ENCODE measurements at places on chromosomes 2 and 18.
A peak's percentile ranks its signal among the peaks of the same experiment; 100 is the strongest.

DNA sequence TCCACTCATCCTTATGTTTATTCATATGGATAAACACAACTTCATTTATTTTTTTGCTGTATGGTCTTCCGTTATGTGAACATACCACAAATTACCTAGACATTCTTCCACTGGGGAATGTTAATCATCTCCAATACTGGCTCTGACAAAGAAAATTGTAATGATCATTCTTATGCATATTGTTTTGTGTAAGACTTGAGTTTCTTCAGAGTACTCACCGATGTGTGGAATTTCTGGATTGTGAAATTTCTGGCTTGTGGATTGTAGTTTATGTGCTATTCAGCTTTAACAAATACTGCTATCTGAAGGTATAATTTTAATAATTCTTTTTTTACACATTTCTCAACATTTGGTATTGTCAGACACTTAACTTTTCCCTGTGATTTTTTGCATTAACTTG is 212.2 kb upstream of the THUMPD2 start:
- DNase-seq = no peak

DNA sequence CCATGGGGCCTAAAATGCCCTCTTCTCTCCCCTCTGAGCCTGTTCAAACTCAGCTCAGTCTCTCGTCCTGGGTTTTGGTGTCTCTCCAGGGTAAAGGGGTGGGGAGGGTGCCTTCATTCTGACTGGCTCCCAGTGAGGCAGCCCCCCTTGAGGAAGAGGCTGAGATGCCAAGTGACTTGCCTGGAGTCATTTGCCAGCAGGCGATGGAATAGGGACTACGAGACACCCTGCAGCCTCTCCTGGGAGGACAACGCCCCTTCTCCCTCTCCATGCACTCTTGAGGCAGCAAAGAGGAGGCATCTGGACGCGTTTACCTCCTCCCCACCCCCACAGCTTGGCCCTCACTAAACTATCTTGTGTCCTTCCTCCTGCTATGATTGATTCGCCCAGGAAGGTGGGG is 760 bp upstream of the STON1 start:
- DNase-seq = no peak

DNA sequence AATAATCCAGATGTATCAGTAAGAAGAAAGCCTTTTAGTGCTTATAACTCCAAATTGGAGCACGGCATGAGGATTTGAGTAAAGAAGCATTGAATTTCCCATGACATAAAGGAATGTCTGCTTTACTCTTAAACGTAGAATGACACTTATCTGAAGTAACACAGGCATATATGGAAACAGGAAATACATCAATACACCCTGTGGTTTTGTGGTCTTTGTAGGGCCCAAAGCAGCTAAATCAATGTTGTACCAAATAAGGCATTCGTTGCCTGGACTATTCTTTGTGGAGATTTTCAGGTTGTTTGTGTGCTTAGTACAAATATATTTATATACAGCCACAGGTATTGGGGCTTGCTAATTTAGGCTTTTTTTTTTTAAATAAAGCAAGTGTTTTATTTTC is 660.5 kb downstream of the LRRTM4 start:
- no peak for DNase-seq

DNA sequence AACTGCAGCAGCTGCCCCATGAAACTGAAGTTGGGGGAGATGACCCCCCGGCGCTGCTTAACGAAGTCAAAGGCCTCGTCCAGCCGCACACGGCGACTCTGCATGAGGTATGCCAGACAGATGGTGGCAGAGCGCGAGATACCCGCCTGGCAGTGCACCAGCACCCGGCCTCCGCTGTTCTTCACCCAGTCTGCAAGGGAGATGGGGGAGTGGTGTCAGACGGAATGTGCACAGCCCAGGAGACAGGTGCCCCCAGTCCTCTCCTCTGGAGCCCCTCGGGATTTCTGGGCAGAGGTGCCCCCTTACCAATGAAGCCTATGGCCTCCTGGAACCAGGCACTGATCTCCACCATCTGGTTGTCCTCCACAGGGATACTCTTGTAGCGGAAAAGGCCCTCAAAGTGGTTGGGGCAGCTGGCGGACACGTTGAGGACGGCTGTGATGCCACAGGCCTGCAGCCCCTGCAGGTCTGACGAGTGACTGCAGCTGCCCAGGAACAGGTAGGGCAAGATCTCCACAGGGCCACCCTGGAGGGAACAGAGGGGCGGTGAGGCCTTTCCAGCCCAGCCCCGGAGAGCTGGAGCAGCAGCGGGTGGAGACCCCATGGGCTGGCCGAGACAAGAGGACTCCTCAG is 1.3 kb downstream of the DUSP2 start:
- DNase-seq = peak; percentile 38

DNA sequence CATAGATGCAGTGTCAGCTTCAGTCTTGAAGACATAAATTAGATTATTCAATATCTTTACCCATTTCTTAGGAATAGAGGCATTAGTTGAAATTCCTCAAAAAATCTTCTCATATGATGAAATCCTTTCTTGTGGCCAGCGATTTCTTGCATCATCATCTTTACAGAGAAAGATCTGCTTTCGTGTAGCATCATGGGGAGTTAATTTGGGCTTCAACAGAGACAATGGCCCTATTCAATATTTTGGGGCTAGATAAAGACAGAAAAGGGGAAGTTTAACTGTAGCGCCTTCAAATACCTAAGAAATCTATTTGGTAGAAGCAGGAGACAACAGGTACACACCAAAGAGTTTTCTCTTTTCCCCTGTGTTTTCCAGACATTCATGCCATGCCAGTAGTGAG is 73.8 kb downstream of the TGFA start:
- no peak for DNase-seq

DNA sequence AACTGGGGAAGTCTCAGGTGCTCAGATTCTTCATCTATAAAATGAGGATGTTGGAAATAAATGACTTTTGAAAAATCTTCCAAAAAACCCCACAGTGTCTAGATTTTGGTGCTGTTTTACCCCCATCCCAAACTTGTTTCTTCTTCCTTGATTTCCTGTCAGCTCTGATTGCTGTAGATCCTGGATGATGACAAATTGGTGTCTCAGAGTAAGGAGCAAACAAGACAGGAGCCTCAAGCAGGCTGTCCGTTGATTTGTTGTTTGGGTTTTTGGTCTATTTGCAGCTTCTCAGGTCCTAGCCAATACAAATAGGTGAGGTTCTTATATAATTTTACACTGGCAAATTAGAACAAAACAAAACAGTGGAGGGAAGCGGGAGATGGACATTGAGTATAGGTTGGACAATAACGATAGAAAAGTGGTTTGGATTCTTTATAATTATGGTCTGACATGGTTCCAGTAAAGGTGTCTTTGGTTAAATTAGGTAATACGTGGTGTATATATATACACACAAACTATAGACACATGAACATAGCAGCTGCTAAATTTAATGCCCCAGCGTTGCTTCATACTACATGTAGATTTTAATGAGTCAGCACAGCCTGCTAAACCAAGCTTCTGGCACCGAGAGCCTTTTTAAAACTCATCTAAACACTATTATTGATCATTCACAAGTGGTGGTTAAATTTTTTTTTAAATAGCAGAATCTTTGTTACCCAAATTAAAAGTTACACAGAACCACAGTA is 142.5 kb downstream of the FMNL2 start:
- DNase-seq = no peak

- no peak for DNase-seq
Measured at GRCh38 chr2:36889795-36890194, 76.5 kb downstream of the STRN start.

DNA sequence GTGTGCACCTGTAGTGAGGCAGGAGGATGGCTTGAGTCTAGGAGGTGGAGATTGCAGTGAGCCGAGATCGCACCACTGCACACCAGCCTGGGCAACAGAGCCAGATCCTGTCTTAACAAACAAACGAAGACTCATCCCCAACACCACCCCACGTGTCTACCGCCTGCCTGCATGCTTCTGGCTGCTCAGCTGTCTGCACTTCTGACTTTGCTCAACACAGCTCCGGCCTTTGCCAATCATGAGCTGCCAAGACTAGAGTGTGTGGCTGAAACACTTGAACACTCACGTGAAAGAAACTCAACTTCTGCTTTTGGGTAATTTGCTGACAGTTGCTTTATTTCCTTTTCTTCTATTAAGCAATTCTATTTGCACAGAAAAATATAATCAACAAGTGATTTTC is 32.1 kb upstream of the SP3 start:
- DNase-seq = no peak

GRCh38 chr2:43455731-43456642 is 139.9 kb downstream of the THADA start:
- DNase-seq = no peak

GRCh38 chr2:47003641-47004427 is 88.2 kb upstream of the MCFD2 start:
- no peak for DNase-seq

DNA sequence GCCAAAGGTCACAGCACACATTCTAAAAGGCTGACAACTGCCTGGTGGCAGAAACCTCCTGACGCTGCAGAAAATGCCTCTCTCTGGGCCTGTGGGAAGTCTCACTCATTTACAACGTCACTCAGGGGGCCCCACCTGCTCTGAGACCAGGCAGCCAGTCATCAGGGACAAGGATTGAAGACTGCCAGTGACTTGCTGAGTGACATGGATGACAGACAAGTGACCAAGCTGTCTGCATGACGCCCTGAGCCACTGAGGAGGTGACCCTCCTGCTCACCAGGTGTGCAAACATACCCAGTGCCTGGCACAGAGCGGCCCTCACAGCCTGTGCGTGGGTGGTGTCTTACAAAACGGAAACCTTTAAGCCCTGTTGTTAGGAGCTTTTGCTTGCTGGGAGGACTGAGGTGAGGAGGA is 392.4 kb downstream of the TNS1 start:
- DNase-seq = peak; percentile 78

DNA sequence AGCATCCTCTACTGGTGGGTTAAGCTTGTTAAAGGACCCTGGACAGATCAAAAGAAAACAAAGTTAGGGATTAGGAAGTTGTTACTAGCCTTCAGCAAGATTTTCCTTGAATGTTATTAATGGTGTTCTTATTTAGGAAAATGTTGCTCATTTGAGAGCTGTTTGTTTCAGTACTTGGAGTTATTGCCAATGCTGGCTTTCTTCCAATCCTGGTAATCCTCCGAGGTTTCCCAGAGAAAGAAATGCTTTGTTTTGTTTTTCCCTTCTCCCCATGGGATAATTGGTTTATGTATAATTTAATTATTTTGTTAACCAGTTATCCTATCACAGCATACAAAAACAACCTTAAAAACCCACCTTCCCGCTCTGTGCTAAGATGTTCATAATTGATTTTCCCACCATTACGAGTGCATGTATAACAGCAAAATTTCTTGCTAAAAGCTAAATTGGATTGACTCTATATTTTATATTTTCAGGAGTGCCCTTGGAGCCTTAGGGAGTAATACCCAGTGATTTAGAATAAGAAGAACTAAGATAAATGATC is 79.8 kb downstream of the MGAT5 start:
- no peak for DNase-seq

DNA sequence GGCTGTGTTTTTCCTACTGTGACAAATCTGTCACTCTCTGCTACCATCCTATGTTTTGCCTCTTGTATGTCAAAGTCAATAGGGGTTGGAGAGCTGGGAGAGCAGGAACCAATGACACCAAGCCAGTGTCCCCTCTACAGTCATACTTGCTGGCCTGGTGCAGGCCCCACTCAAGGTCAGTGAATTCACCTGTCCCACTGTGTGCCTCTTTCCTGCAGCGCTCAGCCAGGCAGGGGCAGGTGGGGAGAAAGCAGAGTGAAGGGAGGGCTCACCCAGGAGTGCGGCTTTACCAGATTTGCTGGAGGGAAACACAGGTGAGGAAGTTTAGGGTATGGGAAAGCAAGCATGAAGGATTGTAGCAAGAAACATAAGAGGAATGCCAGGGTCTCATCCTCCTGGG is 114.5 kb downstream of the GYPC start:
- DNase-seq = no peak

DNA sequence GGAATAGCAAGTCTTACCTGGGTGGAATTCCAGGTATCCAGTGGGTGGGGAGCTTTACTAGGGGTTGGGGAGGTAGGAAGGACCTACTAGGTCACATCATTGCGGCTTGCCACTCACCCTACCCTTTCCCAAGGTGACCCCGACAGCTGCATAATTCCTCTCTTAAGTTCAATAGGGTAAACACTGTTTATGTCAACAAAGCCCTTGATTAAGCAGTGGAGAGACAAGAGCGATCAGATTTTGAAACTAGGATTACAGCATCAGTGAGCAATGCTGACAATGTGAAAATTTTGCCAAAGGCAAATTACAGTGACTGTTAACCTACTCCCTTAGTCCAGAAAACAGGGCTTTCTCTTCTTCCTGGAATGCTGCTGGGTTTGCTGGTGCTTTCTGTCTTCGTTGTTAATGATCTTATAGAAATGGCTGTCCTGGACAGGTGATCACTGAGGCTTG is 14.5 kb downstream of the SLC19A3 start:
- no peak for DNase-seq

All from naive thymus-derived CD8-positive, alpha-beta T cell (primary cell).